Activated naive CD4-positive, alpha-beta T cell (primary cell): ENCODE measurements at places on chromosomes 6 and 20.

- DNase-seq, result no peak
Observed at GRCh38 chr6:1063671-1064355, 248.1 kb upstream of the FOXQ1 start.

GRCh38 chr20:871436-871835 lies 37.9 kb downstream of the FAM110A start:
- no peak for DNase-seq

GRCh38 chr20:47656318-47656717 lies 129.0 kb downstream of the SULF2 start:
- DNase-seq, result no peak

DNA sequence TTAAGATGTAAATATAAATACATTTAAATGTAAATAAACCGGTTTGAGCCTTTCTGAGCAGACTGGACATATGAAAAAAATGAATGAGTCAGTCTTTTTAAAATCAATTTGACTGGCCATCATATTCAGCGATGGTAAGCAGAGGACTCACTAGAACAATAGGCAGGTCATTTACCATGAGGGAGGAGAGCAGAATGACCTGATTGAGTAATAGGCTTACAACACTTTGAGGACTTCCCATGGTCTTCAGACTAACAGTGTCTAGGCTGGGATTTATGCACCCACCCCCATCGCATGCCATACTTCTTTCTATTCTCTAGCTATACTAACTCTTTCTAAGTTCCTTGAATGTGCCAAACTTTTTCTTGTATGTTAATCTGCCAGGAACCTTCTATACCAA lies 241.9 kb upstream of the RAB32 start:
- no peak for DNase-seq

DNA sequence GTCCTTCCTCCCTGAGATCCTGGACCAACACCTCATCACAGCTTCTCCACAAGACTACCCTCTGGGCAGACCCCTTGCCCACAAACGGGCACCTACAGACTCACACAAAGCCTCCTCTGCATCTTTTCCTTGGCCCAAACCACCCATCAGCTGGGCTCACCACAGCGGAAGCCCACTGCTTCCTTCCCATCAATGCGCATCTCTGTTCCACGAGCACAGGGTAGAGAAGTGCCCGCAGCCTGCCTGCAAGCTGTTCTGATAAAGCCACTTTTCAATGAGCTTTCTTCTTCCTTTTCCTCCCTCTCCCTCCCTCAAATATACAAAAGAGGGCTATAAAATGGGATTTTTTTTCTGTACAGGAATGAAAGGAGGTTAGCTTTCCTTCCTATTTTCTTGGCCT lies 111.2 kb downstream of the NFATC2 start:
- DNase-seq, result no peak

GRCh38 chr20:63371291-63371865 lies 10.2 kb upstream of the CHRNA4 start:
- no peak for DNase-seq

DNA sequence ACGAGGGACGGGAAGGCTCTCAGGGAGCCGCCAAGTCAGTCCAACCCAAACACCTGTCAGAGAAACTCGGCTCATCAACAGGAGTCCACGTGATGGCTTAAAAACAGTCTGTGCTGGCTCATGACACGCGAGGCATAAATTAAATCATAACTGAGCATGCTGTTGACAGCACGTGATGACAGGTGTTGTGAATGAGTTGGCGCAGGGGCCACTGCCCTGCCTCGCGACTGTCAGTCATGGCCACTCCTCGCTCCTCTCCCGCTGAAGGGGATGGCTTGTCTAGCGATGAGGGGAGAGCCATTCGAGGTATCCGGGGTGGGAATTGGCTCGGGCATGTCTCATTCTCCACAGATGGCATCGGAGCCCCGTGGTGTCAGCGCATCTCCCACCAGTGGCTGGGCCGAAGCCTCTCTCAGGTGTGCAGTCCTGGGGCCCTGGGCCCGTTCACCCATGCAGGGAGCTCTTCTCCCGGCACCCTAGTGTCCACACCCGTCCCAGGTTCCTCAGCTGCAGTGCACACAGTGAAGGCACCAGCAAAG lies 313.3 kb downstream of the BMP7 start:
- no peak for DNase-seq

DNA sequence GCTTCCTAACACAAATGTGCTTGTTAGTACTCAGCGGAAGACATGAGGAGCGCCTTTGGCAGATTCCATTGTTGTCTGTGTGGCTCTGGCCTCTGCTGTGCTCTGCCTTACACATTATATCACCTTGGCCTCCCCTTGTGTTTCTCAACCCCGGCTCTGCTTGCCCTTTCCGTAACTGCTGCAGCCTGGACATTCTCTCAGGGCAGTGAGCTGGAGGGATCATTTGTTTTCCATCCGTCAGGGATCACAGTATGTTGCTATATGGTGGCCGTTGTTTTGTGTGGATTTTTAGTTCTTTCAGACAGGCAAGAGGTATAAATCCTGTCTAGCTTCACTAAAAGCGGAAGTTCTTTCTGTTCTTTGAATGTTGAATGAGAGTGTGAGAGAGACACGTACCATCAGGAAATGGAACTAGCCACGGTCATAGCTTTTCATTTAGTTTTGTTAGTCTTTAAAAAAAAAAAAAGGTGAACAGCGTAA lies 175.1 kb downstream of the JARID2 start:
- no peak for DNase-seq

- no peak for DNase-seq
Observed at GRCh38 chr6:24667378-24667803, 514 bp downstream of the ACOT13 start.

GRCh38 chr6:110428153-110428552 lies 12.8 kb upstream of the DDO start:
- DNase-seq, result no peak

DNA sequence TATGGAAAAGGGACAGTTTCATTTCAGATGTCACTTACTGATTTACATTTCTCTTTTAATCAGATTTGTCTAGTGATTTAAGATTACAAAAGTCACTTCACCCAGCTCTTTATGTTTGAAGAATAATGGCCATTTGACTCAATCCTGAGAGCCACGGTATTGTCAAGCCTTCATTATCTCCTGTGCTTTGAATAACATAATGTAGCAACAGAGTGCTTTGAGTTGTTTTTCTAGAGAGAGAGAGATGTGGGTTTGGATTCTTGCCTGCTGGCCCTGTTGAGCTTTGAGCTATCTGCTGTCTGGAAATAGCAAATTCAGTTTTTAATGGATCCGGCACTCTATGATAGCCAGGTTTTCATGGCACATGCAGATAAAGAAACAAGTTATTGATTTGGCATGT lies 478.4 kb upstream of the SOX4 start:
- DNase-seq, result no peak

DNA sequence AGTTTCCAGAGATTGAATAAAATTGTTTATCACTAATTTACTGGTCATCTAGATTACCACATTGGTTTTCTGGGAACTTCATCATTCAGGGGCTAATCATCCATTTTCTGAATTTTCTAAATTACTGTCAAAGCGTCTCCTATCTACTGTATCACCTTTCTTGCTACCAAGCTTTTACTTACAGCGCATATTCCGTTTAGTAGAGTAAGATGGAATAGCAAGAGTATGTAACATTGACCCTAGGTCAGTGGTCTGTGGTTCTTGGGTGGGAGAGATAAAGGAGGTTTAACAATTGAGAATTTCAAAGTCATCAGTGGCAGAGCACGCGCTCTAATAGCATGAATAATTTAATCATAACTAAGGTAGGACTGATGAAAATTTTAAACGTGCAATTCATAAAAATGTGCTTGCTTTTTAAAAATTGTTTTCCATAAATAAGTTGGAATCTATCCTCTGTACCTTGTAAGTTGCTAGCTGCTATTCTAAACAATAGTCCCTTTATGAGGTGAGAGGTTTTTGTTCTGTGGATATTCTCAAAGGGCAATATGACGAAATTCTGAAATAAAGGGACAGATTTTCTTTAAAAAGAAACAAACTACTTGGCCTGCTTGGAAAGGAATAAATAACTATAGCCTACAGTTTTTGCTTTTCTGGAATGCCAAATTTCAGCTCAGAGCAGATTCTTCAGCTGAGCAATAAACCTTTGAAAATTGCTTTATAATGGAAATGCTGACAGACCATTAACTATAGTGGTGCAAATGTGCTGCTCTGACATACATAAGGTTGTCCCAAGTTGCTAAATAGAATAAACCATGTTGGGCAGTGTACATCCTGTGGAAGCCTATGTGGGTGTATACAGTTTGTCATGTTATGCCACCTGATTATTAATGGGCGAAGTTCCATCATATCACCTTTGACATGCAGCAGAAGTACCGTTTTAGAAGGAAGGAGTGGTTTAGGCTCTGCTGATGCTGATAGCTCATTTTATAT lies 84.1 kb downstream of the ZFAND3 start:
- no peak for DNase-seq

- no peak for DNase-seq
Observed at GRCh38 chr6:44217332-44218143, 812 bp downstream of the MYMX start.

- DNase-seq, result no peak
Observed at GRCh38 chr6:31473780-31474761, 23.9 kb upstream of the MICB start.

- DNase-seq, result no peak
Observed at GRCh38 chr6:153043719-153044118, 41.2 kb upstream of the MTRF1L start.

DNA sequence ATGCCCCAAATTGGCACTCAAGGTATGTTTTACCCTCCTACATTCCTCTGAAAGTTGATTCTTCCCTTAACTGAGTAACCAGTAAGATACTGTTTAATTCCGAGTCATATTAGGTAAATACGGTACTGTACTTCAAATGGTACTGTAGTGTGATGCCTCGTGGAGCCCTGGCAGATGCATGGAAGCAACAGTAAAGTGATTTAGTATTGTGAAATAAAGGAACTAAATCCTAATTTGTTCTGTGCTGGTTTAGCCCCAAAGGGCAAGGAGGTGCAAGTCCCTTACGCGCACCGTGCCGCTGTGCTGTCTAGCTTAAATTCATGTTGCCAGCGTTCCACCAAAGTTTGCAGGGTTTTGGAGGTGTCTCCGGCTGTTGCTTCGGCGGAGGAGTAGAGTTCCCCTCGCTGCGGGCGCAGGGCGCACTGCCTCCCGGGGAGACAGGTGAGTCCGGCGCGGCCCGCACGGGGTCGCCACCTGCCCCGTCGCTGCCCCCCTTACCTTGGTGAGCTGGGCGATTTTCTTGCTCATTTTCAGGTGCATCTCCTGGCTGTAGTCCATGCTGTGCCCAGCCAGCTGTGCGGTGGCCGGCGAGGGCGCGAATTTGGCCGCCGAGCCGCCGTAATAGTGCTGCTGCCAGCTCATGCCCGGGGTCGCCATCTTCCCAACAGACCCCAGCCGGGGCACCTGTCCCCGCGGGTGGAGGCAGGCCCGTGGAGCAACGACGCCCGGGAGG lies 655 bp downstream of the FAM184A start:
- peak; percentile 27 for DNase-seq

DNA sequence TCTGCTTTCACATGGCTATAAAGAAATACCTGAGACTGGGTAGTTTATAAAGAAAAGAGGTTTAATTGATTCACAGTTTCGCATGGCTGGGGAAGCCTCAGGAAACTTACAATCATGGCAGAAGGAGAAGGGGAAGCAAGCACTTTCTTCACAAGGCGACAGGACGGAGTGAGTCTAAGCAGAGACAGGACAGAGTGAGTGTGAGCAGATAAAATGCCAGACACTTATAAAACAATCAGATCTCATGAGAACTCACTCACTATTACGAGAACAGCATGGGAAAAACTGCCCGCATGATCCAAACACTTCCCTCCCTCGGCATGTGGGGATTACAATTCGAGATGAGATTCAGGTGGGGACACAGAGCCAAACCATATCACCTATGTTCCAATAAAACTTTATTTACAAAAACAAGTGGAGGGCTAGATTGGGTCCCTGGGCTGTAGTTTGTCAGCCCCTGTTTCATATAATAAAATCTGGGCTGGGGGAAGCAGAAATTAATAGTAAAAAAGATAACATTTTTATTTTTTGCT lies 37.1 kb upstream of the CTAGE9 start:
- DNase-seq, result no peak
